ENCODE measurements at places on chromosomes 16 and 17.

GRCh38 chr16:3182608-3183444 is 5.2 kb upstream of the OR1F1 start:
- peak; percentile 50 for DNase-seq

- DNase-seq: no peak
These were observed 134.7 kb downstream of the USP31 start for GRCh38 chr16:23014592-23014991.

GRCh38 chr17:4840893-4841242 is 7.7 kb downstream of the MINK1 start:
- no peak for DNase-seq

GRCh38 chr17:46862949-46863348 is 11.6 kb downstream of the WNT9B start:
- no peak for DNase-seq

DNA sequence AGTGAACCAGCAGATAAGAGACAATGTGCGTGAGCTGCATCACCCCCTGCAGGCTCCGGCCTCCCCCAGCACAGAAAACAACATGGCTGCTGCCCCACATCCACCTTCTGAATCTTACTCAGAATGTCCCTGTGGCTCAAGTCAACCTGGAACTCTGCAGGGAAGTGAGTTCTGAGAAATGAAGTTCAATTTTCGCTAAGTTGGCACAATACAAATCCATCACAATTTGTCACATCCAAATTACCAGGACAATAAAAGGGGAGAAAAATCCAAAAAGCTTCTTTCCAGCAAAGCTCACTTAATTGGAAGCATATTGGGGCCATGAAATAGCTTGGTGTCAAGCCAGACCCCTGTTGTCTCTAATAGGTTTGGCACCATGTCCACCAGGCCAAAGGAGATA is 38.1 kb downstream of the CLEC19A start:
- no peak for DNase-seq

DNA sequence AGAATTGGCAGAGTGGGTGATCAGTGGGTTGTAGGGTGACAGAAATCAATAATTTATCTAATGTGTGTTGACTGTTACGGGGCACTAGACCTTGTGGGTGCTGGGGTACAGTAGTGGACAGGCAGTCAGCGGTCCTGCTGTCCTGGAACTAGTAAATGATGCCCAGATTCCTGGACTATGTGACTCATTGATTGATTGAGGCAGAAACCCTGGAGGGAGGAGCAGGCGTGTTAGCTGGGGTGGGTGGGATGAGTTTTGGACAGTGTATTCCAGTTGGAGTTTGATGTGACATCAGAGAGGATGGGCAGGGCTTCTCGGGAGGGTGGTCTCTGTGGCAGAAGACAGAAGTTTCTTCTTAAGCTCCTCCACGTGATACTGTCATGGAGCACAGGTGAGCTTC is 24.4 kb downstream of the PRMT7 start:
- no peak for DNase-seq
